ENCODE measurements at places on chromosomes 13 and 19.

DNA sequence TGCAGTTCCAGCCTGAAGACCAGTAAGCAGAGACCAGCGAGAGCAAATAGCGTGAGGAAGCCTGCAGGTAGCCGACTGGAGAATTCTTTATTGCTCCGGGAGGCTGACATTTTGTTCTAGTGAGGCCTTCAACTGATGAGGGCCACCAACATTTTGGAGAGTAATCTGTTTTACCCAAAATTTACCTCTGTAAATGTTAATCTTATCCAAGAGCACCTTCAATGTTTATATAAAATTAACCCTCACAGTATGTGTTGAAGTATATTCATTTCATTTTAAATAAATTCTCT, 546.4 kb upstream of the SLITRK5 start:
- DNase-seq, result no peak

DNA sequence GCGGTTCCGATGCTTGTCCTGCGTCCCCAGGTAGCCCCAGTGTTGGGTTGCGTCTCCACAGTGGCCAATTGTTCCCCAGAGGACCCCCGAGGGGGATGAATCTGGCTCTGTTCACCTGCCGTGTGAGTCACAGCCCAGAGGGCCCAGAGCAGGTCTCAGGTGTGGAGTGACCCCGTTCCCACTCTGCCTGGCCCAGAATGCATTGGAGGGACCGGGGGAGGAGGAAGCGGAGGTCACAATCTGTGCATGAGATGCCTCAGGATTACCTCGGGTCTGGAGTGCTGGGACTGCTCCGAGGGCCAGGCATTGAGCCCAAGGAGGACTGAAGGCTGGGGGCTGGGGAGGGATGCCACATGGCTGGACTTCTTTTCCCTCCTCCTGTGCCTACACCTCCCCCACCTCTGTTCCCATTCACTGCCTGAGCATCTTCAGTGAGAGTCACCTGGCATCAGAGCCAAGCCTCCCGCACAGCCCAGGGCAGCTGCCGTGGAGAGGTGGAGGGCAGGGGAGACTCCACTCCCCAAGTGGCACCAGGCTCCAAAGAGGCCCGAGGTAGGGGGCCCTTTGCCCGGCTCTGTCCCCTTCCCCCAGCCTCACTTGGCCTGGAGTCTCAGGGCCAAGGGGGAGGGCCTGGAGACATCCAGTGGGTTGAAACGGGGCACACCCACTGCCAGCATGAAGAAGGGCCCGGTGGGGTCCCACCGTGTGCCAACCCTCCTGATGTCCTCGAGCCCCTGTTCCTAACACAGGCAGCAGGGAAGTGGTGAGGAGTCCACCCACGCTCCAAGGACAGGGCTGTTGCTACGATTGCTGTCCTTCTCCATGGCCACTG, 81.1 kb downstream of the CHST8 start:
- DNase-seq, result no peak

- DNase-seq, result no peak
These were observed 1332.8 kb downstream of the OLFM4 start for GRCh38 chr13:54361460-54361859.

DNA sequence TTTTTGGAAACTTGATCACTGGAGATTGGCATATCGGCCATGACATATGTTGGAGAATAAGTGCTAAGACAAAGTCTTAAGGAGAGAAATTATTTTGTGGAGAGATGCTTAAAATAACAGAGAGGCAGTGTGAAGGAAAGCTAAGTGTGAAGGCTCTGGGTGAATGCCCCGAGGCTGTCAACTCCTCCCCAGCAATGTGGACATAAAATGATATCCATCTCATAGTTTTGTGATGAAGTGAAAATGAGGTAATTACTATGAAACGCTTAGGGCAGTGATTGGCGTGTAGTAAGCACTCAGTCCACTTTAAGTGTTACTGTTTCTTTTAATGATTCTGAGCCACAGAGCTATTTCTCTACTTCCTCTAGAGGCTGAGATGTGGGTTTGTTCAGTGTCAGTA, 195.8 kb upstream of the KLF12 start:
- DNase-seq, result no peak

GRCh38 chr13:29472332-29472961, 123.0 kb downstream of the SLC7A1 start:
- no peak for DNase-seq
